ENCODE measurements at places on chromosomes 6 and 20.

- no peak for DNase-seq
These were observed 251.4 kb downstream of the DLL1 start for GRCh38 chr6:170039156-170040114.

- no peak for DNase-seq
These were observed 350 bp downstream of the HELZ2 start for GRCh38 chr20:63573647-63574131.

DNA sequence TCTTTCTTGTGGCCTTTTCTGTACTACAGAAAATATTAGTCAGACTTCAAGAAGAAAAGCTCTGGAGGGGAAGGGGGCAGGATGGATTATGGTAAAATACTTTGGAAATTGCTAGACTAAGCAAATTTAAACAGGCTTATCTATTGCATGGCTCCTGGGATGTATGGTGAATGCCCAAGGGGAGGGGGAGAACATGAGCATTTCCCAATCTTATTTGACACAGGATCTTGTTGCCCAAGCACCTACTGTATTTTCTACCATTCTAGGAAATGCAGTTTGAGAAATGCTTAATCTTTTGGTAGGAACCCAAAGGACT, 86.1 kb upstream of the LAMP5 start:
- DNase-seq: no peak

- DNase-seq: no peak
These were observed 18.6 kb upstream of the FOXO3 start for GRCh38 chr6:108541843-108542759.

- no peak for DNase-seq
These were observed 31.3 kb downstream of the BCAS4 start for GRCh38 chr20:50826121-50826520.

DNA sequence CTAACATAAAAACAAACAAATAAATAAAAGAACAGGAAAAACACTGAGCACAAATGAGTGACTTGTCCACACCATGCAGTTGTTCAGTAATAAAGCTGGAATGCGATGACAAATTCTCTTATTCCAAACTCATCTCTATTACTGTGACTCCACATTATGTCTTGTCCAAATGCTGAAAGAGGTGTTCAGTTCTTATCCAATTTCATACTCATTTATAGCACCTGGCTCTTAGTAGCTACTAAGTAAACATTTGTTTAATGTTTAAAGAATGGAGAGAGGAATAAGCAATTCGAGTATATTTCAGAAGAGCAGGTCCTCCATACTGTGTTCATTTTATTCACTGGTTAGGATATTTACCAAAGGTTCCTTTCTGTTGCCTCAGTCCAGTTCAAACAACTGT, 439.0 kb upstream of the JAG1 start:
- DNase-seq: no peak

GRCh38 chr6:159654483-159655098, 38.5 kb downstream of the SOD2 start:
- no peak for DNase-seq

- DNase-seq: no peak
These were observed 318.5 kb downstream of the QKI start for GRCh38 chr6:163733061-163733460.

- no peak for DNase-seq
These were observed 858 bp downstream of the BCAS1 start for GRCh38 chr20:54069501-54069971.

DNA sequence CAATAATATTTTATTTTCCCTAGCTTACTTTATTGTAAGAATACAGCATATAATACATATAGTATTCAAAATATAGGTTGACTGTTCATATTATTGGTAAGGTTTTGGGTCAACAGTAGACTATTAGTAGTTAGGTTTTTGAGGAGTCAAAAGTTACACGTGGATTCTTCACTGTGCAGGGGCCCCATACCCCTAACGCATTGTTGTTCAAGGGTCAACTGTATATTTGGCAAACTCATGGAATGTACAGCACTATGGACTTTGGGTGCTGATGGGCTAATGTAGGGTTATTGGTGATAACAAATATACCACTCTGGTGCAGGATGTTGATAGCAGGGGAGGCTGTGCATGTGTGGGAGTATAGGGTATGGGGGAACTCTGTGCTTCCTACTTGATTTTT, 397.2 kb downstream of the BCKDHB start:
- DNase-seq: no peak

DNA sequence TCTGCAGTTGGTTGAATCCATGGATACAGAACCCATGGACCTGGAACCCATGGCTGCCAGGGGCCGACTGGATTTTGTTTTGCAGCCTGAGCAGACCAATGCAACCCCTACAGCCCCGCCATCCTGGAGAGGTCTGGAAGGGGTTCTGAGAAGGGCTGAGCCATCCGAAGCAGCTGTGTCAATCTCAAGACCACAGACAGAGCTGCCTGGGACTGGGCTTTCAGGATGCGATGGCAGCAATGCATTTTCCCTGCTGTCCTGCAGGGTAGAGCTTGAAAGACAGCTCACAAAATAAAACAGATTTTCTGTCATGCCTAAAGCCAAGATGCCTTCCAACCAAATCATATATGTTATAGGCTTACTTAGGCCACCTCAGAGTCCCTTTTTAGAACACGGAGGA, 125.8 kb upstream of the NXT1 start:
- no peak for DNase-seq

GRCh38 chr6:51857134-51857533, 230.3 kb downstream of the PKHD1 start:
- no peak for DNase-seq

- no peak for DNase-seq
These were observed 497.4 kb upstream of the SULF2 start for GRCh38 chr20:48282591-48283228.

DNA sequence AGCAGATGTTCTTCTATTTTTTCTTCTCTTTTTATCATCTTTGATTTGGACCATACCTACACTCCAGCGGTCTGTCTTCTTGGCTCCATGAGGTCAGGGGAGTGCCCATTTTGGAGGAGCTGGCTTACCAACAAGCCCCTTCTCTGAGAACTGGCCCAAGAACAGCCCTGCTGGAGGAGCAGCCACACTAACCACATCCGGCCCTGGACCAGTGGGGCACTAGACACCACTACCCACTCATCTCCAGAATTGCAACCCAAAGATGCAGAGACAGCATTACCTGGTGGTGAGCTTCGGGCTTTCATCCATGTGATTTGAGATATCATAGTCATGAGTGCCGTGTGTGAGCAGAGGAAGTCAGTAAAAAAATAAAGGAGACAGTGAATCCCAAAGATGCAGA, 599.4 kb upstream of the CDH4 start:
- DNase-seq: no peak

DNA sequence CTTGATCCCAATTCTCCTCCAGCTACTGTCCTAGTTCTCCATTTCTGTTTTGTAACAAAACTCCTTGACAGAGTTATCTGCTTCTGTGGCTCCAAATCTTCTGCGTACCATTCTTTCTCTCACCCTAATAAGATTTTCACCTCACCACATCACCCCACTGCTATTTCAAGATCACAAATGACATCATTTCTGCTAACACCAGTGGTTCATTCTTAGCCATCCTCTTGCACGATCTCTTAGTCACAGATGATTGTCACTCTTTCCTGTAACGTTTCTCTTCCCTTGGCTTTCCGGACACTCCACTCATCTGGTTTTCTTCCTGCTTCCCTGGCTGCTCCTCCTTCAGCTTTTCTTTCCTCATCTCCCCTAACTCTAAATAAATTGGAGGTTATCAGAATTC, 56.8 kb upstream of the FABP7 start:
- no peak for DNase-seq

- DNase-seq: no peak
These were observed 6.9 kb upstream of the MANBAL start for GRCh38 chr20:37282556-37282955.

DNA sequence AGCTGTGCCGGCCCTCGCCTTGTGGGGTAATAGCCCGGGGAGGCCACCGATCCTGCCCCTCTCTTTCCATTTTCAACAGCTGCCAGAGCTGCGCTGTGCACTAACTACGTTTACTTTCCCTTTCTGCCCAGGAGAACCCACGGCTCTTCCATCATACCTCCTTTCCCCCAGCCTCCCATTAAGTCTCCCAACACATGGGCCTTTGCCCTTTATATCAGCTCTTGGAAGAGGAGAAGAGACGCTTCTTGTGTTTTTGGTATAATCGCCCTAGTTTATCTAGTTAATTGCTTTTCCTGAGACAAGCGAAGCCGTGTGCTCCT, 637 bp downstream of the UBR2 start:
- DNase-seq: no peak

GRCh38 chr20:3521852-3522740, 51.3 kb downstream of the ATRN start:
- no peak for DNase-seq

GRCh38 chr6:28081486-28081751, 1.1 kb downstream of the ZNF165 start:
- no peak for DNase-seq

GRCh38 chr20:64161356-64162238, 2.7 kb upstream of the MYT1 start:
- DNase-seq: no peak

GRCh38 chr6:47334334-47334733, 24.6 kb upstream of the TNFRSF21 start:
- DNase-seq: no peak

GRCh38 chr20:35271073-35271882, 6.6 kb downstream of the MMP24OS start:
- DNase-seq: no peak

DNA sequence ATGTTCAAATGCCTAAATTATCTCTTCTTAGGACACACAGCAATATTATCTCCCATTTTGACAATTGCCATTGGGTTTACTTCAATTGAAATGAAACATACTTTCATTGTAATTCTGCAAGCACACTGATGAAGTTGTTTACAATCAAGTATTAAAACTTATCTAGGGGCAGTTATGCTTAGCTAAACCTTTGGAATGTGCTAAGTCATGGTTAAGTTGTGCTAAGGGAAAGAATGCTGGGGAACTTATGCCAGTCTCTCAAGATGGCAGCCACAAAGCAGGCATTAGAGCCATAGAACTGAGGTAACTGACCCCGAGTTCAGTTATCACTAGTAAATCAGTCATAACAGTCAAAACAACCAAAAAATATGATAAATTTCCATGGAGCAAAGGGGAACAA, 59.1 kb upstream of the NT5E start:
- DNase-seq: no peak

- DNase-seq: no peak
These were observed 7.2 kb upstream of the TRMT11 start for GRCh38 chr6:125979101-125979500.

GRCh38 chr6:33064723-33065122, 8.7 kb downstream of the HLA-DPA1 start:
- DNase-seq: no peak

DNA sequence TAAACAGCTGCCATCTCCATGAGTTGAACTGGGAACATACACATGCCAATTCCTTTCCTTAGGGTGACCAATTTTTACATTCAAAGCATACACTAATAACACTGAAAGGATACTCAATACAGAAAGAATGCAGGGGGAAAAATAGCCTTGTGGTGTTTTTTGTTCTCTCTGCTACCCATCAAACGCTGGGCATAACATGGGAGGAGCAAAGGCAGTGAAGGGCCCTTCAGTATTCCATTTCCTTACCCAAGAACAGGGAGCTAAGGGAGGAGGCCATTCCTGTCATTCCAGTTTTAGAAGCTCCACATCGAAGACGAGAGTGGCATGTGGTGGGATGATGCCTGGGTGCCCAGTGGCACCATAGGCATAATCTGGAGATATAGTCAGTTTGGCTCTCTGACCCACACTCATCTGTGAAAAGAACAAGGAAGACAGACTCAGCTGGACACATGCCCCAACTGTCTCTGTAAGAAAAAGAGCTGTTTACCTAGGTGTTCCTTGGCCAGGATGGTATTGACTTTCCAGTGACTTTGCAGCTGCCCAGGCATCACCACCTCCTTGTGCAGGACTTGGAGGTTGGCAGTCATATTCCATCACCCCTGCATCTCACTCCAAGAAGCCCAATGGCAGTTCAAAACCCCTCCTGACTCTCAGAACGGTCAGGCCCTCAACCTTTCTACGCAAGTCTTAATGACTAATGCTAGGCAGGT, 20.9 kb downstream of the FKBP1A start:
- DNase-seq: no peak

- no peak for DNase-seq
These were observed 239.9 kb downstream of the HIVEP2 start for GRCh38 chr6:142705054-142705453.

- DNase-seq: no peak
These were observed 9.2 kb downstream of the PPP1R3G start for GRCh38 chr6:5094327-5094726.
